ENCODE measurements at places on chromosomes 3 and 15.

DNA sequence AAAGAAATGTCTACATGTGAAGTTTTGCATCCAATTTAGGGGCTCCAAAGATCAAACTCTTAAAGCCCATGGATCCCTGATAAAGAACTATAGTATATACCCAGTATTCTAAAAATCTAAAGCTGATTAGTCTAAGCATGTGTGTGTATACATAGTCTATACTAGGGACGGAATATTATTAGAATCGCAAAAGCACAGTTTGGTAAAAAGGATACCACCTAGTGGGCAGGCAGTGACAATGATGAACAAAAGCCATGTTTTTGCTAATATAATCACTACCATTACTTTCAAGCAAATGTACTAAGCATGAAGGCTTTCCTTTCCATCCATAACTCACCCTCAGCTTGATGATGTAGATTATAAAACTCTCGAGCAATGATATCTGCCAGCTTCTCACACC is 16.5 kb downstream of the POLQ start:
- DNase-seq = no peak

DNA sequence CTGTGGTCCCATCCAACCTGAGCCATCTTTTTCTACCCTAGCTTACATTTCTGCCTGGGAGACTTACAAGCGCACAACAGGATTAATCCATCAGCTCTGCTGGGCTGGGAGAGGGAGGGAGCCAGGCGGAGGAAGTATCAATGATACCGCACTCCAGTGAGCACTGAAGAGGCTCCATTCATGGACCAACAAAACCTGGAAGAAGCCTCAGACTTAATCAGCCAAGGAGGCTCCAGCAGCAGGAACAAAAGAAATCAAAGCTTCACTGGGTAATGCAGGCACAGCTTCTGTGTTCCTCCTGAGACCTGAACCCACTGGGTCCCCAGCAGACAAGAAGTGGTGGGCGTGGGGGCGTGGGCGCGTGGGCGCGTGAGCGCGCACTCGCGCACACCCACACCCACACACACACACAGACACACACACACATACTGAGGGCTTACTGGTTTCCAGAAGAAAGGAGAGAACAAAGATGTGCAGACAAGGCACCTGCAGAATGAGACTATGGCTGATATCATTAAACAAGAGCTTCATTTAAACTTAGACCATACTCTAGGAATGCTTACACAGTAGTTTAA is 87.0 kb upstream of the BOC start:
- DNase-seq = no peak

- DNase-seq = no peak
These were observed 144.6 kb downstream of the FOXP1 start for GRCh38 chr3:71438904-71439303.

DNA sequence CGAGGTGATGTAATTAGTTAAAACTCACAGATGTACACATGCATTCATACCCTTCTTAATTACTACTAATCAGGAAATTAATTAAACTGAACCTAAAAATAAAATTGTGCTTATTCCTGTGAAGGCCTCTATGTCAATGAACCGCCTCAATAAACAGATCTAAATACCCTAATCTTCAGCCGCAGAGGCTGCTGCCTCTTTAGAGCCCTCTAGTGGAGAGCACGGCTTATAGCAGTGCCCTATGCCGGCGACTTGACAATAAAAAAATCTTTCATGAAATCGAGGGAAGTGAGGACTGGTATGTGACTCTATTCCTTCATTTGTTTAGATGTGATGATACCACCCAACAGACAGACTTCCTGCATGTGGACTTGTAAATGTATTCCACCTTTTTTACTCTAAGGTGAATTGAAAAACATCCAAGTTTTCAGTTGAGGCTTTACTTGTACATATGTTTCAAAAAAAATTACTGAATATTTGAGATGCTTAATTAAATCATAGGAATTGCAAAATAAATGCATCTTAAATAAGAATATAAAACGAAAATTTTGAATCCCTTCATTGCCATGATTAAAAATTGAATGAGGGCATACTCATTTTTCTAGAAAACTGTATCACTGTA is 8.3 kb upstream of the EPHA3 start:
- DNase-seq = peak; percentile 0
